A549 treated with CORT108297 at 1 μM for 4 hours (cell line): ENCODE measurements at places on chromosomes 12 and 14. TPM values are rescaled to one million over a fixed set of nuclear protein-coding genes. Genes with fewer than 3 reads are reported as not detected.

Gene NEUROD4
- total RNA-seq, result 0.02 TPM in 1 of 5 replicates, not detected in the others

Gene CD163L1
- 0.16 to 0.42 TPM (median 0.23 TPM) in 5 replicates for total RNA-seq

Gene KHNYN
- 23.0 to 32.2 TPM (median 27.1 TPM) in 5 replicates for total RNA-seq

Gene A2M
- total RNA-seq, result 0.27 TPM in 1 of 5 replicates, not detected in the others

Gene NPFF
- total RNA-seq, result not detected in 5 replicates

Gene TBC1D30
- 1.5 to 1.7 TPM (median 1.7 TPM) in 5 replicates for total RNA-seq

Gene MDGA2
- total RNA-seq, result 0.06 TPM in 1 of 5 replicates, not detected in the others

Gene SPIC
- not detected in 5 replicates for total RNA-seq
